ENCODE measurements at places on chromosomes 13 and 19.

- no peak for DNase-seq
Measured at GRCh38 chr13:93416736-93417355, 190.2 kb downstream of the GPC6 start.

DNA sequence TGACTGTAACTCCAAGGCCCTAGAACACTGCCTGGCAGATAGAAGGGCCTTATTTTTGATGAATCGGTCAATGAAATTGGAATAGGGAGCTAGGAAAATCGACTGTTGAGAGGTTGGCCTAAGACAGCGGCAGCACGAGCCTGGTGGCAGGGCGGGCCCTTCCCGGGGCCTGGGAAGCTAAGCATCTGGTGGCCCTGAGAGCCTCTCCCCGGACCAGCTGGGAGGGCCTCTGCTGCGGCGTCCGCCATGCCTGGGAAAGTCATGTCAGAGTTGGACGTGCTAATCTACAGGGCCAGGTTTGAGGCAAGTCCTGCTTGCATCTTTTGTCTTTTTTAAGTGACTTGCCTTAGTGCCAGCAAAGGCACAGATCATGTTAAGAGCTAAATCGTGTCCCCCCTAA lies 11.2 kb upstream of the GPR12 start:
- no peak for DNase-seq

- DNase-seq, result no peak
Measured at GRCh38 chr13:93789058-93789457, 562.5 kb downstream of the GPC6 start.

- DNase-seq, result no peak
Measured at GRCh38 chr13:100254002-100254401, 165.1 kb downstream of the PCCA start.

DNA sequence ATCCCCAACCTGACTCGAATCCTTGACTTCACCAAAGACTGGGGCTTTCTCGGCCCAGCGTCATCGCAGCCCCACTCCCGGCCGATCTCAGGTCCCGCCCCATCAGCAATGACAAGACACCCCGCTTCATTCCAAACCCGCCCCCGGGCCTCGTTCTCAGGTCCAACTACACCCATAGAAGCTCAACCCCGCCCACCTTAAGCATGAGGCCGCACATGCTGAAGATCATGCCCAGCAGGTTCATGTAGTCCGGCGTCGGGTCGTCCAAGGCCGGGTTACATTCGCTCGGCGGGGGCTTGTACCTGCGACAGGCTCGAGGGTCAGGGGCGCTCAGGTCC lies 2.3 kb downstream of the WDR83 start:
- DNase-seq, result peak; percentile 89

DNA sequence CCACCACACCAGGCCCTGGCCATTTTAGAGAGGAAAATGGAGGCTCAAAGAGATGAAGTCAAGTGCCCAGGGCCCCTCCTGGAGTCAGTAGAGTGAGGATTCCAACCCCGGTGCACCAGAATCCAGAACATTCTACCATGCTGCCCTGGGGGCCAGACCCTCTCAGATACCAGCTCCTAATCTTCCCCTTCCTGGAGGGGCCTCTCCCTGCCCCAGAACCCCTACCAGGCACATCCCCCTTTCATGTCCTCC lies 11.1 kb downstream of the CAPN12 start:
- no peak for DNase-seq

DNA sequence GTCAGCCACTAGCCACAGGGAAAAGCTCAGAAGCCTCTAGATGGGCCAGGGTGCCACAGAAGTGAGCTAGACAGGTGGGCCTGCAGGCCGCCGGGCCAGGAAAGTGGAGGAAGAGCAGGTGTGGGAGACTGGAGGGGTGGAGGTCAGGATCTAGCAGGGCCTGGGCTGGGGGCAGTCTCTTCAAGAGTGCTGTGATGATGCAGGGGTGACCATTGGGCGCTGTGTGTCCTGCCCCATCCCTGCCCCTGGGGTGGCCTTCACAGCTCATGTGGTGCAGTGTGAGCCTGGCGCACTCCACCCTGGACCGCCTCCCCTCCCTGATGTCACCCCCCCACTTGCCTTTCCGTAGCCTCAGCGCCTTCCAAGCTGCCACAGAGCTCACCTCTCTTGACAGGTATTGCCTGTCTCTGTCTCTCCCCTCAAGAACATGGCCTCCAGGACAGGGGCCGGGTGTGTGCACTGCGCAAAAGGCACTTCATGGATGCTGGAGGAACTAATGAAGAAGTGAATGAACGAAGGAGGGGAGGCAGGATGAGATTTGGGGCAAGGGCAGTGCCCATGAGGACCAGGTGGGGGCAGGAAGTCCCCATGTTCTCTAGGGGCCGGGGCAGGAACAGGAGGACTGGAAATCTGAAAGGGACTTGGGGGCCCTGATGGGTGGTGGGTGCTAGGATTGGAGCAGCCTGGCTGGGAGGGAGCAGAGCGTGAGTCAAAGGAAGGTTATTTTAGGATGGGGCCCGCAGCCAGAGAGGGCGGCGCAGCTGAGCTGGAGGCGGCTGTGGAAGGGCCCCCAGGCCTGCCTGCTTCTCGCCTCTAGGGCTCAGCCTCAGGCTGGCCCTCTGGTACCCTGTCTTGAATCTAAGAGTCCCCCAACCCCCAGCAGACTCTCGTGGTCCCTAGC lies 6.6 kb downstream of the SSBP4 start:
- DNase-seq, result no peak
